NCI-H187 (cell line): ENCODE measurements at places on chromosomes 16 and 17.

GRCh38 chr17:7444682-7445618, at the start of gene CHRNB1:
Gene CHRNB1, plus strand, starts transcription at chr17:7445061. Its CDS starts 67 bp downstream, at chr17:7445128.
- no peak for DNase-seq

GRCh38 chr17:16398270-16399267, 16.8 kb upstream of the TRPV2 start:
- DNase-seq, result no peak

DNA sequence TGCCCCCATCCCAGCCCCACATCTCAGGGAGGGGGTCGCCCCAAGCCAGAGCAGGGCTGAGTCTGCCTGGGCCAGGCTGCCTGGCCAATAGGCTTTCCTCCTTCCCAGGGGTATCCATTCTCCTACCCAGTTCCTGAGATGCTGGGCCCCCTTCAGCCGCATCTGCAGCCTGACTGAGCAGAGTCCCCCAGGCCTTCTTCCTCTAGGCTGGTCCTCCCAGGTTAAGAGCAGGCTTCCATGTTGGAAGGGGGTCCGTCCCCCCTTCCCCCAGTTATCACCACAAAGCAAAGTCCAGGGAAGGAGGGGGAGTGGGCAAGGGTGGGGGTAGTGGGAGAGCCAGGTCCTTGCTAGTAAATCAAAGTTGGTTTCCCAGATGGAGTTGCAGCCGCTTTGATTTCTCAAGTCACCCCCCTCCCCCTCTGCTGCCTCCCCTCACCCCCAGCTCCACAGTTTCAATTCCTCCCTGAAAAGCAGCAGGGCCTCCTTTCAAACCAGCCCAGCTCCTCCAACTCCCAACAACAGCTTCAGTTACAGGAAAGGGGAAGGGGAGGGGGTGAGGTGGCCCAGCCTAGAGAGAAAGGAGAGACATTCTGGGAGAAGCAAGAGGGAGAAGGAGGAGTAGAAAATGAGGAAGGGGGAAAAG, 9.5 kb upstream of the FZD2 start:
- DNase-seq, result no peak

DNA sequence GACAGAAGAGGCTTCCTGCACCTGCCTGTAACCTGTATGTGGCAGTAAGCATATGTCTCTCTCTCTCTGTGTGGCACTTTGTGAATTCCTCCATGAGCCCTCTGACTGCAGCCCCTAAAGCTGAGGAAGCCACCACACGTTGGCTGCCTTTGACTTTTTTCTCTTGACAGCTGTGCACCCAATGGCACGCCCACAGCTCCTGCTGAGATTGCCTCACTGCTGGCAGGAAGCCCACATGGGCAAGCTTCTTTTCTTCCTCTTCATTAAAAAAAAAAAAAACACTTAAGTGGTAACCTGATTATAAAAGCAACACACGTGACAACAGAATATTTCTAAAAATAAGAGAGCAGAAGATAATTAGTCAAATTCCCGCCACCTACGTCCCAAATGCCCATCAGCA, 34.0 kb upstream of the PIRT start:
- DNase-seq, result no peak

DNA sequence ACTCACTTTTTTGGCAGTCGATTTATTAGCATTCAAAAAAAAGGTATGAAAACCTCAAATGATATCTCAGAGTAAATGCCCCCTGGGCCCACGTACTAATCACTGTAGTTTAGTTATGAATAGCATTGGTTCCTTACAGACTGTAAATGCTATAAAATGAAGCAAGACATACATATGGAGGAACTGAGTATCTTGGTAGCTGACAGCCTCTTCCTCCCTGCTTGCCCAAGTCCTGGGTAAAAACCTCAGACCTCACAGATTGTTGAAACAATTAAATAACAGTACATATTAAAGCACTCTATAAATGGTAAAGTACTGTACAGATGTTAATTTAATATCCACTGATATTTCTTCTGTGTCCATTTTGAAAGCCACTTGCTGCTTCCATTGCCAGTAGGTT, 33.2 kb upstream of the ABCC11 start:
- no peak for DNase-seq

DNA sequence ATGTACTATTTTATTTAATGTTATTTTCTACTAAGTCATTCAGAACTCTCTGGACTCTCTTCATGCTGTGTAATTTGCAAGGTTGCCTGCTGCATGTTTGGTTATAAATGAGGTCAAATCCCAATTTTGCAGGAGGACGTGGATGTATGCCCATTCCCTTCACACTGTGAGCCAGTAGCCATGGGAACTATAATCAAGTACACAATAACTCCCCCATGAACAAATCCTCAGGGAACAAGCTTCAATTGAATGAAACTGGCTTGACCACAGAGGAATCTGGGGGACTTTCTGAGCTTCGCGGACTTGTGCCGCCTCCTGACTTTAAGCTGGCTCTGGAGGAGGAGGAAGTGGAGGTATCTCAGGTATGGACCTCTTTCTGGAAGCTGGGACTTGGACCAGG, 14.6 kb upstream of the KCTD13 start:
- no peak for DNase-seq

GRCh38 chr16:48459167-48459566, 74.0 kb upstream of the SIAH1 start:
- no peak for DNase-seq

- no peak for DNase-seq
Observed at GRCh38 chr16:20931066-20931600, 30.6 kb downstream of the LYRM1 start.

GRCh38 chr17:45874151-45874550, 20.2 kb upstream of the MAPT start:
- no peak for DNase-seq

DNA sequence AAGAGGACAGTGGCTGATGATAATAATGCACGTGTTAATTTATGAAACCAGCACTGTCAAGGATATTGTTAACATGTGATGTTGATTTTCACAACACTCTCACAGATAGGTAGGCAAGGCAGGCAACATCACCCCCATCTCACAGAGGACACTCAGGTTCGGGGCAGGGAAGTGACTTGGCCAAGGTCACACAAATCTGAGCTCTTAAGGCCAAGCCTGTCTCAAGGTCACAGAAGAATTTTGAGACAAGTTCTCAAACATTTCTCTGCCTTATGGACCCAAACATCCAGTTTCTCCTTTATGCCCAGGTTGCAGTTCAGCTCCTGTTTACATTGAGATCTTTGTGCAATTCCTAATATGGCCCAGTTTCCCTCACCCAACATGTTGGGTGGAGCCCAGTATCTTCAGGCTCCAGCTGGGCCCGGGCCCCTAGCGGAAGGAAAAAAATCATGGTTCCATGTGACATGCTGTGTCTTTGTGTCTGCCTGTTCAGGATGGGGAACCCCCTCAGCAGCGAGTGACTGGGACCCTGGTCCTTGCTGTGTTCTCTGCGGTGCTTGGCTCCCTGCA, 1.3 kb downstream of the SLC2A4 start:
- DNase-seq, result no peak

GRCh38 chr17:9576521-9577372, at the start of gene CFAP52:
Gene CFAP52, plus strand, starts transcription at chr17:9576642. Its CDS starts 54 bp downstream, at chr17:9576696.
- peak; percentile 18 for DNase-seq

DNA sequence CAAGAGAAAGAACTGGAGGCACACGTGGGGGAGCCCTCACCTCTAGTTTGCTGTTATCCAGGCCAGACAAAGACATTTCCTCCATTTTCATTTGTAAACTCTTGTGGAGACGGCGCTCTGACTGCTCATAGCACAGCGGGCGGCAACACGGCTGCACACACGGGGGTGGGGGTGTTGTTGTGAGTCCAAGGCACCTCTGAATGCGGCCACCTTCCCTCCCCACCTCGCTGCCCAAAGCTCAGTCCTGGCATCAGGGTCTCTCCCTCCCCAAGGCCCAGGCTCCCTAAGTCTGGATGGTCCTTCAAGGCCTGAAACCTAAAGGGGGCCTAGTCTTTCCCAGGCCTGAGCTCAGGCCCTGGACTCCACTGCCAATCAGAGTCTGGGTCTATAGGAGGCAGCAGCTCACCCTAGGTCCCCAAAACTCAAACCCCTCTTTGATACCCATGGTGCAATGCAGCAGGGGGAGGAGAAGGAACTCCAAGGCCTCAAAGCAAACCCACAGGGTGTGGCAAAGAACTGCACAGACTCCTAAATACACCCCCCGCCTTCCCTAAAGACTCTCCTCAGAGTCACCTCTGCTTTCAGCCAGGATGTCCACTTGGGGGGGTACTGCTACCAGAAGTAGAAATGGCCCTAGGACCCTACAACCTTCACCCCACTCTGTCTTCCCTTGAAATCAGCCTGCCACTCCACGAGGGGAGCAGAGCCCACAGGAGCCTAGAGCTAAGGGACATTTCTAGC, 1.5 kb downstream of the ATXN7L3 start:
- DNase-seq, result no peak

- no peak for DNase-seq
Observed at GRCh38 chr17:43671031-43671692, 9.4 kb upstream of the MEOX1 start.

DNA sequence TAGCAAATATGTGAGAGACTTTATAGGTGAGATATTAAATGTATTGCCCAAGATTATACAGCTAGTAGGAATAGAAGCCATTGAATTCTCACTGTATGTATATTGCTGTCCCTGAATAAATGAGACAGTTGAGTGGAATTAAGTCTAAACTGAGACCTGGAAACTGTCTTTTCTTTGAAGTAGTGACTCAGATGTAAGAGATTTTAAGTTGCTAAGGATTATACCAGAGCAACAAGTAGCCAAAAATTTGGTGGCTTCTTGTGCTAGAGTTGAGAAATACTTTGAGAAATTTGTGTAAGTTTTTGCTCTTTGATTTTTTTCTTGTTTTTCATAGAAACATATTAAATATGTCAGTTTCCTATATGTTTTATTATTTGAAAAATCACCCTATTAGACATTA, 58.7 kb downstream of the TANC2 start:
- DNase-seq, result no peak

DNA sequence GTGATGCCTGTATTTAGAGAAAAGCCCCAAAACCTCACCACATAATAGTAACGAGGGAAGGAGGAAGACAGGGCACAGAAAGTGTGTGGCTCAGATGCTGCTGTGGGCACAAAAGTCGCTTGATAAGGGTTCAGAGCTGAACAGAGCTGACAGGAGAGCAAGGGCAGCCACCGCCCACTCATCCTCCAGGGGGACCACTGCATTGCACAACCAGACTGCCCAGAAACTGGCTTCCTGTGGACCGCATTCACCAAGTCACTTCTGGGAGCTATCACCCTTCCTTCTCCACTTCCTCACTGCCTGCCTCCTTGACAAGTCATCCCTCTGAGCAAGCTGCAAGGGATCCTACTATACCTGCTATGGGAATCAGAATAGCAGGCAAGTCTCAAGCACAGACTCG, 512.4 kb upstream of the CDH11 start:
- no peak for DNase-seq

GRCh38 chr17:72890711-72891110, 201.8 kb downstream of the SLC39A11 start:
- DNase-seq, result no peak

DNA sequence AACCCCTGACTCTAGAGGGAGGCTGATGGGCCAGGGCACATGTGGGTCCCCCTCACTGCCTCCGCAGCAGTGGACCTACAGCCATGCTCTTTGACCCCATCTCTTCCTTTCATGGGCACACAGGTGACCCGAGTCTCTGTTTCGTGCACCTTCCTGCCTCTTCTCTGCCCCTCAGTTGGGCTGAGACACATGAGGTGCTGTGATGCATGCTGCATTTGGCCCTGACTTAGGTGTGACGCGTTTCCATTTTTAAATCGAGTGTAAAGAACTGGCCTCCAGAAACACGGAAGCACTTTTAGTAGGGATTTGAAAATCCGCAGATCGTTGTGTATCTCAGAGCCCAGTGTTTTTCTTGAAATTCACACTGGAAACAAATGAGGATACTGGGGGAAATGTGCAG, 24.6 kb downstream of the C16orf90 start:
- DNase-seq, result no peak

DNA sequence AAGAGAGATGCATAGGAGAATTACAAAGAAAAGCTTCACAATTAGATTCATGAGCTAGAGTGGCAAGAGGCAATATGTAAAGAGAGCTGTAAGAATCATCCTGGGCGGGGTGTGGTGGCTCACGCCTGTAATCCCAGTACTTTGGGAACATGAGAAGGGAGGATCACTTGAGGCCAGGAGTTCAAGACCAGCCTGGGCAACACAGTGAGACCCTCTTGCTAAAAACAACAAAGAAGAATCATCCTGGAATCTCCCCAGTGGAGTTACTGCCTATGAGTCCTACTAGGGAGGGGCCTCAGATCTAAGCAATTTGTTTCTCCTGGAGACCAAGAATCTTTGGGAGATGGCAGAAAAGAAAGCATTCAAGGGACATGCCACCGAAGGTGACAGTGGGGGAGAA, 119.1 kb downstream of the HIC1 start:
- no peak for DNase-seq

GRCh38 chr17:74836691-74837467, 22.8 kb downstream of the GRIN2C start:
- DNase-seq, result no peak

DNA sequence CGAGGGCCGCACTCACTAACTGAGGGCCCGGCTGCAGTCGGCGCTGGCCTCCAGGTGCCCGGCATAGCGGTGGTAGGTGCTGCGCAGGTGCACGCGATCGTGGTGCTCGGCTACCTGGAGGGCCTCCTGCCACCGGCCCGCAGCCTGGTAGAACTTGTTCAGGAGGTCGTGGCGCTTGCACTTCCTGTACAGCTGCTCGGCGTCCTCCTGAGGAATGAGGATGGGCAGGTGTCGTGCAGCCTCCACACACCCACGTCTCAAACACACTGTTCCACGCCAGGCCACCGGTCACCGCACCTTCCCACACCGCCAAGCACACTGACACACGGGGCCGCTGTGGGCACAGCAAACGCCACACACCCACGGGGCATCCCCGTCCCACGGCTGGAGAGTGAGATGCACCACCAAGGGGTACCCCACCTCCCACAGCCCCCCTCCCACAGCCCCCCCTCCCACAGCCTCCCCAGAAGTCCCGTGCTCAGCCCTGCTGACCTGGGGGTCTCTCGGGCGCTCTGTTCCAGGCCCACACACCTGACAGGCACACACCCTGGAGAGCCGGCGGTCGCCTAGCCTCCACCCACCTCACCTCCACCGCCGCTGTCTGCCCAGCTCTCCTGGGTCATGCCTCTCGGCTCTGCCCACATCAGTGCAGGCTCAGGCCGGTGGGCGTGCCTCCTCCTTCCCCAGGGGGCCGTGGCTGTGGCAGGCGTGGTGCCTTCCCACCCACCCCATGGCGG, 7.4 kb upstream of the TMEM204 start:
- no peak for DNase-seq

- DNase-seq, result no peak
Observed at GRCh38 chr17:50263331-50264262, 10.7 kb upstream of the TMEM92 start.

- DNase-seq, result no peak
Observed at GRCh38 chr17:59451706-59452105, 113.7 kb upstream of the DHX40 start.

GRCh38 chr17:38761612-38762011, 9.1 kb downstream of the PSMB3 start:
- no peak for DNase-seq

DNA sequence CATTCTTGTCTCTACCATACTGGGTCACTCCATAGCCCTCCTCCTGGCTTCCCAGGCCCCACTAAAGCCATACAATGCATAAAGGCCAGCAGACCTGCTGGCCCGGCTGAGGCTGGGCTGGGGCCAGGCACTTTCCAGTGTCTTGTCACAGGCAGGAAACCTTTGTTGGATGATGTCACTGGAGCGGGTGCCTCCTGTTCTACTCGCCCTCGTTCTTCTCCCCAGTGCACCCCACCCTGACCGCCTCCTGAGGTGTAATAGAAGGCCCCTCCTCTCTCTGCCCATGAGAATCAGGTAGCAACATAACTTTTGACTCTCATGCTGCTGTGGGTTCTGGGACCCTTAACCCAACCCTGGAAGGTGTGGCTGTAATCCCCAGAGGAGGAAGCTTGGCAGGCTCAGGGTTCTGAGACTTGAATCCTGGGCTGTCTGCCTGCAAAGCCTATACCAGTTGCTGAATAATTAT, 54.2 kb upstream of the IL34 start:
- DNase-seq, result no peak
